Nucleus accumbens (tissue), 56 donors: ENCODE measurements at places on chromosomes 16 and 17.

DNA sequence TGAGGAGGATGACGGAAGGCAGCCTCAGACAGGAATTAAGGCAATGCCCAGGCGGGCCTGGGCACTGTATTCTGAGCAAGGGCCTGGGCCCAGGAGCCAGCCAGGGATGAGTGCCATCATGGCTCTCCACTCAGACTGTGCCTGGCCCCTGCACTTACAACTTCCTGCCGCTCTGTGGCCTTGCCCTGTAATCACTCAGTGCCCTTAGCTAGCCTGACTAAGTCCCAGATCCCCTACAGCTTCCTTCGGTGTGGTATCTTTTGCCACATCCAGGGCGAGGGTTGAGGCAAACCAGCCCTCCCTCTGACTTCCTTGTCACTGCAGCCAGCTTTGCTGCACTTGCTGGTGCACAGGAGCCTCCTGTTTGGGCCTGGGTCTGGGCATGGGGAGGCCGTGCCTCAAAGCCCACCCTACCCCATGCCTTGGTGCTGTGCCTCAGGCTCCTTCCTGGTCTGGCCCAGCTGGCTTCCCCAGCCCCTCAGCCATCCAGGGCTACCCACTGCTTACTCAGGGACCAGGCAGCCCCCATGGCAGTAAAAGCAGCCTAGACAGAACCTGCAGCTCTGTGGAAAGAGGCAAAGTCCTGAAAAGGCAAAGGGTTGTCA, 9.3 kb downstream of the SLC46A1 start:
- DNase-seq = no peak

DNA sequence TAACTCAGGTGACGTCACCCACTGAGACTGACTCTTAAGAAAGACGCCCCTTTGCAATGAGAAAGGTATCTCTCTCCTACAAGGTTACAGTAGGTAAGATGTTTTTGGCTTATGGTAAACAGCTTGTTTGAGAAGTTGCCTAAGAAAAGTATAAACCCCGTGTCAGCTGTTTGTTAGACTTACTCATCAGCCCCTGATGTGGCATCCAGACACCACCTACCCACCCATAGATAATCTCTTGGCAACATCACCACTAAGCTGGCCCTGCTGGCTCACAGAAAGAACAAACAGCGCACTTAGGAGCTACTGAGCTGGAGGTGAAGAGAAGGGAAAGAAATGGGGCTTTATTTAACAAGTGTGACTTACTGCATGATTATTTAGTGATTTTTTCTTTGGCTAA, 121.0 kb downstream of the PARN start:
- no peak for DNase-seq

GRCh38 chr16:46711106-46712058, 21.9 kb downstream of the ORC6 start:
- no peak for DNase-seq

DNA sequence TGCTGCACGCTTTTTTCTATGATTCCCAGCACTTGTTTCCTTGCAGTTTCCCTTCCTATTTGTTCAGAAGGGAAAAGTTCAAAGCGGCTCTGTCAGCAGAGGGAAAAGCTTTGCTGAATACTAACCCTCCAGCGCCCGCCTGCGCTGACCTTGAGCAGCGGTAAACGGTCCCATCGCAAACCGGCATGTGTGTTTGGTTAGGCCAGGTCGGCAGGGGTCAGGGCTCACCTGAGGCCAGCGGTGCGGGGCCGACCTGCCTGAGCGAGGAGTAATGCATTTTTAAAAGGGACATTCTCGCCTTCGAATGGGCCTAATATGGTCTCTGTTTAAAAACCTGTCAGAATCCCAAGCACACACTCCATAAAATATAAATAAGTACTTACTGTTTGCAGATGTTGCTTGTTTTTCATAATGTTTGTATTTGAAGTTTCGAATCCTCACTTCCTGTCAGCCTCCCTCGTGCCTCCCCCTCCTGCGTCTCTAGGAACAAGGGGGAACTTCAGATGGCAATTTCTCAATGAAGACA, 110.1 kb downstream of the IRX3 start:
- DNase-seq = no peak

- DNase-seq = no peak
These were observed 3.1 kb downstream of the CTC1 start for GRCh38 chr17:8244768-8245167.

DNA sequence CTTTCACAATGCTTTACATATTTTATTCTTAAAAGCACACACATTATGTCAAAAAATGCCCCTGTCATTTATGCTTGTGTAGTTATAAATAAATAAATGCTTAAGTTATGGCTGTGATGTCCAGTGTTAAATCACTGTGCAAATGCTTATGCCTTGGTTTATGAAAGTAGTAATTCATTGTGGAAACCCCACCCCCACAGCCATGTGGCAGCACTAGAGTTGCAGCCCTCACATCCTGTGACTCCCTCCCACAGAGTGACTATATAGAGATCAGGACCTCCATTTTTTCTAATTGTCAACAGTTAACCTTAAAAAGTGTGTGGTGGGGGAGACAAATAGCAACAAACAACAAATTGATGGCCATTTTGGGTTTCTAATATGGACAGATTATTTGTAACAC, 2.4 kb downstream of the SKAP1 start:
- DNase-seq = no peak

GRCh38 chr17:31660684-31661083, 198.4 kb downstream of the COPRS start:
- no peak for DNase-seq
